ENCODE measurements at places on chromosomes 13 and 19.

GRCh38 chr13:113655346-113656002, 2.5 kb downstream of the ATP4B start:
- no peak for DNase-seq

DNA sequence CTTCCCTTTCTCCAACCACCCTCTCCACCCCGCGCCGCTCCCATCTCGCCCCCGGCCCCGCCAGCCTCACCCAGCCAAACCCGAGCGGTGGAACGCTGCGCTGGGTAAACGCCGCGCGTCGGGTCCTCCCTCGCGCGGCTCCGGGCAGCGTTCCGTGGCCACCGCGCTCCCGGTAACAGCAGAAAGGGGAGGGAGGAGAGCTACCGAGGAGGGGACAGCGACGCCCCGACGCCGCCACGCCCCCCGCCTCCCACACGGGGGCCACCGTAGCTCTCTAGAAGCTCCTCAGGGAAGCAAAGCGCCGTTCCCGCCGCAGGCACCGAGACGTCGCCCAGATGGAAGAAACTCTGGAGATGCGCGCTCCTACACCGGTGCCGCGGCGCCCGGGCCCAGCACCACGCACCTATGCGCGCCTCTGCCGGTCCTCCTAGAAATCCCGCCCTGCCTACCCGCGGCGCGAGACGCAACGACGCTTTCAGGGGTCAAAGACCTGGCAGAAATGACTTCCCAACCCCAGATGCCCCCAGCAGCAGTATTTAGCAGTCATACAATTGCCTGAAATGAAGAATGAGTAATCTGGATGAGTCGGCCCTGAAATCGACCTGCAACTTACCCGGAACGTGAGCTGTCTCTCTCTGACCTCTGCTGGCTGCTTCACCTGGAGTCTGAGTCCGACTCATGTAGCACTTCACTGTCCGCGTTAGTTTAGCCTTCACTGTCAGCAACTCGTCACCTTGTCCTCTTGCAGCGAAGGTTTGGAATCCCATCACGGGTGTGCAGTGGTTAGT, at the start of gene RUBCNL:
RUBCNL (minus strand) TSS at position 189 of the 788 bp plus-strand sequence. CDS start 14,777 bp downstream, outside the sequence.
- DNase-seq, result peak; percentile 31

DNA sequence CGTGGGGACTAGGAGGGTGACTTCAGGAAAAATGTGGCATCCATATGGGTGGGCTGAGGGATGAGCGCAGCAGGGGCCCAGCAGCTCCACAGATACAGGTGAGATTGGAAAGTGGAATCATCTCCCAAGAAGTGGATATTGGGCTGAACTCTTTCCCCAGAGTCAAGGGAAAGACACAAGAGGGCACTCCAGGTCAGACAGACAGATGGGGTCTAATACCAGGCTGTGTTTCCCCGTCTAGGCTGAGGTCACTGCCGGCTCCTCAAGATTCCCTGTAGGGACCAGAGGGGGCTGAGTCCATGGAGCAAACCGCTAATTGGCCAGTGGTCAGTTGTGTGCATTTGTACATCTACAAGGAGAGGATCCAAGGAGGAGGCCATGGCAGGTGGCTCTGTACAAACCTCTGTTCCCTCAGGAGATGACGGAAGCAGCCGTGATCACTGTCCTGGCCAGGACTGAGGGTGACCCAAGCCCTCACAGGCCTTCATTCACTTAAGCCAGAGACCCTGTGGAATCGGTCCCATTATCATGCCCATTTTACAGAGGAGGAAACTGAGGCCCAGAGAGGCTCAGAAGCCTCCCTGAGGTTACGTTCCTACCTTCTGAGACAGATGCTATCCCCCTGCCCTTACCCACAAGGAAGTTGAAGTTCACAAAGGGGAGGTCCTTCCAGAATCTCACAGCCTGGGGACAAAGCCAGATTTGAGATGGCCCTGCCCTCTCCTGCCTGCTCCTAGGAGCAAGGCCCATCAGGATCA, 14.9 kb upstream of the IGLON5 start:
- DNase-seq, result no peak

GRCh38 chr19:54473071-54473891, at the start of gene CDC42EP5:
TSS of gene CDC42EP5 (minus strand) at chr19:54473296. CDS start at chr19:54465547, 7,749 bp downstream.
- DNase-seq, result no peak

GRCh38 chr13:79663977-79664636, 183.2 kb downstream of the NDFIP2 start:
- DNase-seq, result no peak

DNA sequence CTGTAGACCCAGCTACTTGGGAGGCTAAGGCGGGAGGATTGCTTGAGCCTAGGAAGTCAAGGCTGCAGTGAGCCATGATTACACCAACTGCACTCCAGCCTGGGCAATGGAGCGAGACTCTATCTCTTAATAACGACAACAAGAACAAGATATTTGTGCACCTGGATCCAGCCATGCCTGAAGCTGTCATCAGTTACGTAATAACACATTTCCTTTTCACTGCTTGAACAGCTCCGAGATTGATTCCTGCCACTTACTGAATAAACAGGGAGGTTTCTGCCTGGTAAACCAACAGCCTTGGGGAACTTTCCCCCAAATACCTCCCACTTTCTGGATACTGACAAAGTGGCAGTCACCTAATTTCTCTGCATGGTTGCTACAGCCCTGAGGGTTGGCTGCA, 5.4 kb downstream of the KANK2 start:
- DNase-seq, result no peak

DNA sequence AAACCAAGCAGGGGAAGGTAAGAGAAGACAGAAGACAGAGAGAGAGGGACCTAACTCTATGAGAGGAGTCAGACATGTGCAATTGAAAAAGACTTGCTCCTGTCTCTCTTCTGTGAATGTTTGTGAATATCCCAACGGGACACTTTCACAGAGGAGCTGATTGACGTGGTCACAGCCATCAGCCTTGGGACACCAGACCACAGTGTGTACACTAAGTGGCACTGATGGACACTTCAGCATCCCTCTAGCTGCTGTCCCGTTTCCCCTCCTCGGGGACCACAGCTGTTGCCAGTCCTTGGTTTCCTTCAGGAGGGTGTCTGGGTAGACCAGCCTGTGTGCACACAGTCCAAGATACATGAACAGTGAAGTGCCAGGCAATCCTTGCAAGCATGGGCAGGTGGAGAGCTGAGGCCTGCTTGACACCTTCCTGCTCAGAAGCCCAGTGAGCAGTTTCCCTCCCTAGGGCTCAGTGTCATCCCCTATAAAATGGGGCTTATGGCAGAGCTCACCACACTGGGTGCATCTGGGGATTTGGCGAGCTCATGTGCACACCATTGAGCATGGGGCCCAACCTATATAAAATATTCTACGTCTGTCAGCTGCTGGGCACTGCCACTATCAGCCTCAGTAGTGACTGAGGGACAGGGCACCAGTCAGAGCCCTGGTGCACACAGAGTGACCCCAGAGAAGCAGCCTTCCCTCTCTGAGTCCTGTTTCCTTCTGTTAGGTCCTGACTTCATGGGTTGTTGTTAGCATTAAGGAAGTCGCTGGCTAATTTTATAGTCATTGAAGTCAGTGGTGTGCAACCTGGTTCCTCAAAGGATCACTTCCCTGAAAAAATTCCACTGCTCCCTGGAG, 4.3 kb upstream of the USF2 start:
- no peak for DNase-seq

GRCh38 chr13:98751861-98752466, 508 bp downstream of the SLC15A1 start:
- DNase-seq, result no peak

- DNase-seq, result no peak
These were observed 23.6 kb upstream of the TTYH1 start for GRCh38 chr19:54391589-54392061.

DNA sequence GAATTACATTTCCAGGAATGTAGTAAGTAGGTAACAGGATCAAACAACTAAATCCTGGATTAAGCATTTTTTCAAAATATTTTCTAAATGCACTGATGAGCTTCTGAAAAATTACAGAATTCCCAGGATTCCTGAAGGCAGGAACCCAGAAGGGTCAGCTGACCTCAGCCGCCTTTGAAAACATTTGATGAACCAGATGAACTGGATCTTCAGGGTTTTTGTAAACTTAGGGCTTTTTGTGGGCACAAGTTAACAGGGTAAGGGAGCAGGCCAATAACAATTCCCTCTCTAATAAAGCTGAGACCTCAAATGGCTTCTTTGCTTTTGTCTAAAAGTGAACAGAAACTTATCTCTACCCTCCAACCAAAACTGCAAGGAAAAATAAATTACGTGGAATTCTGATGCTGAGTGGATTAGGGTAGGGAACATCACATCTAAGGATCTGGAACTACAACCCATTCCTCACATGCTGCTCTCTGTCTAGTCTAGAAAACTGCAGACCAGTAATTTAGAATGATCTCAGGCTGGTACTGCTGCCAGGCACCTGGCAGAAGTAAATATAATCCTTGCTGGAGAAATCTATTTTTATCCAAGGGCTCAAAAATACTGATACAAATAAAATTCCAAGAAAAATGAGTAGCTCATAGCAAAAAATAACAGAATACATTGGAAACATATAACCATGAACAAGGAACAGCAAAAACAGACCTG, 48.2 kb upstream of the N4BP2L1 start:
- no peak for DNase-seq

DNA sequence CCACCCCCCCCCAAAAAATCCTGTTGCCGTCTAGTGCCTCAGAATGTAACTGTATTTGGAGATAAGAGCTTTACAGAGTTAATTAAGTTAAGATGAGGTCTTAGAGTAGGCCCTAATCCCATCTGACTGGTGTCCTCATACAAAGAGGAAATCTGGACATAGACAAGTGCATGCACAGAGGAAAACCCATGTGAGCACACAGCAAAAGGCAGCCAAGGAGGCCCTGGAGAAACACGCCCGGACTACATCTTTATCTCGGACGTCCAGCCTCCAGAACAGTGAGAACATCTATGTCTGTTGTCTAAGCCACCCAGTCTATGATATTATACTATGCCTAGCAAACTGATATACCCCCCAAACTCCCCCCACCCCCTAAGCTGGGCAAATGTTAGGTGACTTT, 193.8 kb downstream of the KATNAL1 start:
- DNase-seq, result no peak

GRCh38 chr13:111547726-111548273, 227.4 kb downstream of the TEX29 start:
- no peak for DNase-seq

- peak; percentile 33 for DNase-seq
These were observed 484 bp downstream of the IL11 start for GRCh38 chr19:55369653-55370304.

DNA sequence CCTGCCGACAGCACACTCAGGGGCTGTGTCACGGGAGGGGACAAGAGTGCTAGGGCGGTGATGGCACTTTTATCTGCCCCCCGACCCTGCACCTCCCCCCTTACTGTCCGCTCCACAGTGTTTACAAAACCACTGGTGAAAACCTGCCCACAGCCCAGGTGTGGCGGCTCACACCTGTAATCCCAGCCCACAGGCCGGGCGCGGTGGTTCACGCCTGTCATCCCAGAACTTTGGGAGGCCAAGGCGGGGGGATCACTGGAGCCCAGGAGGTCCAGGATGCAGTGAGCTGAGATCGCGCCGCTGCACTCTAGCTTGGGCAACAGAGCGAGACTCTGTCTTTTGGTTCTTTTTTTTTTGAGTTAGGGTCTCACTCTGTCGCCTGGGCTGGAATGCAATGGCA, 11.8 kb downstream of the LINGO3 start:
- no peak for DNase-seq

- no peak for DNase-seq
These were observed 415.2 kb downstream of the KCTD12 start for GRCh38 chr13:76470991-76471390.
